Putamen (tissue), 1 donor: ENCODE measurements at places on chromosomes 1 and 21.

DNA sequence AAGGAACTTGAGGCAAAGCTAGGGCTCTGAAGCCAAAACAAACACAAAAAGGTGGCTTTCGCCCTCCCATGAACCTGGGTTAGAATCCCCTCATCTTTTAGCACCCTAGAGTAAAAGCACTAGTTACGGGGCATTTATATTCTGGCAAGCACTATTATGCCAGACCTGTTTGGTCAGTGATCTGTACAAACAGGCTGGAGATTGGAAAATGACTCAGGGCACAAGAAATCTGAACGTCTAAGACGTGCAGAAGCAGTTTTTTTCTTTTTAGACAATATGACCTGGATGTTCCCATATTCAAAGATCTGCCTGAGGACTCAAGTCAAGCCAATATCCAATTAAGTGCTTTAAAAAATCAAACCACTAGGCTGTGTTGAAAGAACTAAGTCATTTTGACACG lies 3.0 kb downstream of the ZNF436 start:
- no peak for DNase-seq

- no peak for DNase-seq
Observed at GRCh38 chr1:113714606-113715269, 44.5 kb downstream of the PHTF1 start.

GRCh38 chr1:63101336-63101735 lies 221.0 kb upstream of the FOXD3 start:
- DNase-seq: no peak

DNA sequence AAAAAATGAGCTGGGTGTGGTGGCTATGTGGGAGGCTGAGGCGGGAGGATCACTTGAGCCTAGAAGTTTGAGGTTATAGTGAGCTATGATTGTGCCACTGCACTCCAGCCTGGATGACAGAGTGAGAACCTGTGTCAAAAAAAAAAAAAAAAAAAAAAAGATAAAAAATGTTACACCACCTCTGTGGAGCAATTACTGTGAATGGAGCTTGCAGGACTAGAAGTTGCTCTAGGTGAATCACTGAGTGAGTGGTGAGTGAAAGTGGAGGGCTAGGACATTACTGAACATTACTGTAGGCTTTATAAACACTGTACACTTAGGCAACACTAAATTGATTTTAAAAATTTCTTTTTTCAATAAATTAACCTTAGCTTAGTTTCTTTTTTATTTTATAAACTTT lies 21.9 kb downstream of the TLCD4 start:
- DNase-seq: no peak

DNA sequence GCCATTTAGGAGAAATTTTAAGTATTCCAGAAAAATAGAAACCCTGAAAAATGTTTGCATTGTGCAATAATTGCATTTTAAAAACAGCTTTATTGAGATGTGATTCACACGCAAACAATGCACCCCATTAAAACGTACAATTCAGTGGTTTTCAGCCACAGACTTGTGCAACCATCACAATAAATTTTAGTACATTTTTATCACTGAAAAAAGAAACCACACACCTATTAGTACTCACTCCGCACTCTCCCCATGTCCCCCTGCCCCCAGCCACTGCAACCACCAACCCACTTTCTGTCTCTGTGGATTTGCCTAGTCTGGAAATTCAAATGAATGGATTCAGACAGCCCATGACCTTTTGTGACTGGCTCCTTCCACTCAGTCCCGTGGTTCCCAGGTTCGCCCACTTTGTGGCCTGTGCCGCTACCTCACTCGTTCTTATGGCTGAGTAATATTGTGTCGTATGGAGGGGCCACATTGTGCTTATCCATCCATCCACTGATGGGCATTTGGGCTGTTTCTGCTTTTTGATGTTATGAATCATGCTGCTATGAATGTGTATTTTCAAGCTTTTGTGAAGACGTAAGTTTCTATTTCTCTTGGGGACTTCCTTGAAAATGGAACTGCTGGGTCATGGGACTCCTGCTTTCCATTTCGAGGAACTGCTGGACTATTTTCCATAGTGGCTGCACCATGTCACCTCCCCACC lies 147.7 kb upstream of the ARHGEF16 start:
- no peak for DNase-seq

DNA sequence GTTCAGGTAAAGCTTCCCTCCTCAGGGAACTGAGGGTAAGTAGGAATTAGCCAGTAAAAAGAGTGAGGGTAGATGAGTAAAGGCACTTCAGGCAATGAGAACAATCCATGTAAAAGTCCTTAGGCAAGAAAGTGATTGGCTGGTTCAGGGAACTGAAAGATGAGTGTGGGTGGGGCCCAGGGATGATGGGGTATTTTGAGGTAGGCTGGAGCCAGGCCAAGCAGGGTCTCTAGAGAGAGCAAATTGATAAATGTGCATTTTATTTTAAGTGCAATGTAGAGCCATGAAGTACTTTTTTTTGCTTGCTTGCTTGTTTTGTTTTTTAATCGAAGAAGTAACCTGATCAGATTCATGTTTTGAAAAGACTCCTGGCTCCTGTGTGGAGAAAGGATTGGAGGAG lies 26.5 kb downstream of the OSBPL9 start:
- no peak for DNase-seq

DNA sequence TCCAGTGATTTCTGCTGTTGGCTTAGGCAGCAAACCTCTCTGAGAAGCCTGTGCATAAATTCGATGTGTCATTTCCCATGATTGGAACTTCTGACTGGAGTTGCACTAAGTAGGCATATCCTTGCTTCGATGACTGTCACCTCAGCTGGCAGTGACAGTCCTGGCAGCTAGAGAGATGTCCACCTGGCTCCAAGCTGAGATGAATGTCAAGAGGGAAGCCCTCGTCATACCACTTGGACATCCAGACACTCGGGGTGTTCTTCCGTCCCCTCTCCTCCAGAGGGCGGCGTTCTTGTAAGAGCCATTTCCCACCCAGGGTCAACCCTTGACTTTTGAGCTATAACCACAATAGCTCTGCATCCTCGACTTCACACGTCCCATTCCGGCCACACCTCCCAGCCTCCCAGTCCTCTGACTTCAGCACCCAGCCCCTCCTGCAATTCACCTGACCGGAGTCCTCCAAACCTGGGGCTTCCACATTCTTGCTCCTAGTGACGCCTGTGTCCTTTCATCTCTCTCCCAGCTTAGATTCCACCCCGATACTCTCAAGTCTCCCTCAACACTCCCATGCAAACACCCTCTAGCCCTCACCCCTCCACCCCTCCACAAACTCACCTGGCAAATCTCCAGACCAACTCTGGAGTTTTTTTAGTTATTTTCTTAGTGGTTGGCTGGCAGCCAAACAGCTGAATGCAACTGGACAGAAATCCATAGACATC lies 17.3 kb downstream of the CA6 start:
- no peak for DNase-seq

GRCh38 chr1:160672789-160673695 lies 26.2 kb upstream of the SLAMF1 start:
- no peak for DNase-seq

- DNase-seq: no peak
Observed at GRCh38 chr21:40813918-40814317, 33.0 kb downstream of the DSCAM start.

DNA sequence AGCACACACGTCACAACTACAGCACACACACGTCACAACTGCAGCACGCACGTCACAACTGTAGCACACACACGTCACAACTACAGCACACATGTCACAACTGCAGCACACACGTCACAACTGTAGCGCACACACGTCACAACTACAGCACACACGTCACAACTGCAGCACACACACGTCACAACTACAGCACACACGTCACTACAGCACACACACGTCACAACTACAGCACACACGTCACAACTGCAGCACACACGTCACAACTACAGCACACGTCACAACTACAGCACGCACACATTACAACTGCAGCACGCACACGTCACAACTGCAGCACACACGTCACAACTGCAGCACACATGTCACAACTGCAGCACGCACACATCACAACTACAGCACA lies 322.6 kb upstream of the AJAP1 start:
- DNase-seq: no peak

- peak; percentile 21 for DNase-seq
Observed at GRCh38 chr1:241834733-241835377, 13.1 kb upstream of the EXO1 start.

DNA sequence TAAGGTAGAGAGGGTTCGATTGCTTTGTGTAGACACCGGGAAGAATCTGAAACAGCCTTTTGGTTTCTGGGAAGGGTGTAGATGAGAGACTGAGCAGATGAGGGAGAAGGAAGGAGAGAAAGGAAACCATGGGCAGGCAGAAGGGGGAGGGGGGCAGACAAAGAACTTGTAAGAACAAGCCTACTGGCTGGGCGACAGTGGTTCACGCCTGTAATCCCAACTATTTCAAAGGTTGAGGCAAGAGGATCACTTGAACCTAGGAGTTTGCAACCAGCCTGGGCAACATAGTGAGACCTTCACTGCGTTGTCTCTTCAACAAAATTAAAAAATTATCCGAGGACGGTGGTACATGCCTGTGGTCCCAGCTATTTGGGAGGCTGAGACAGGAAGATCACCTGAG lies 106.2 kb downstream of the TM2D1 start:
- DNase-seq: no peak

GRCh38 chr1:29459620-29459945 lies 223.3 kb downstream of the PTPRU start:
- DNase-seq: no peak

- DNase-seq: no peak
Observed at GRCh38 chr21:31622397-31622796, 37.1 kb upstream of the SOD1 start.

GRCh38 chr1:77076759-77077158 lies 142.5 kb downstream of the PIGK start:
- no peak for DNase-seq

- no peak for DNase-seq
Observed at GRCh38 chr1:28195780-28196179, 19.3 kb upstream of the PTAFR start.

DNA sequence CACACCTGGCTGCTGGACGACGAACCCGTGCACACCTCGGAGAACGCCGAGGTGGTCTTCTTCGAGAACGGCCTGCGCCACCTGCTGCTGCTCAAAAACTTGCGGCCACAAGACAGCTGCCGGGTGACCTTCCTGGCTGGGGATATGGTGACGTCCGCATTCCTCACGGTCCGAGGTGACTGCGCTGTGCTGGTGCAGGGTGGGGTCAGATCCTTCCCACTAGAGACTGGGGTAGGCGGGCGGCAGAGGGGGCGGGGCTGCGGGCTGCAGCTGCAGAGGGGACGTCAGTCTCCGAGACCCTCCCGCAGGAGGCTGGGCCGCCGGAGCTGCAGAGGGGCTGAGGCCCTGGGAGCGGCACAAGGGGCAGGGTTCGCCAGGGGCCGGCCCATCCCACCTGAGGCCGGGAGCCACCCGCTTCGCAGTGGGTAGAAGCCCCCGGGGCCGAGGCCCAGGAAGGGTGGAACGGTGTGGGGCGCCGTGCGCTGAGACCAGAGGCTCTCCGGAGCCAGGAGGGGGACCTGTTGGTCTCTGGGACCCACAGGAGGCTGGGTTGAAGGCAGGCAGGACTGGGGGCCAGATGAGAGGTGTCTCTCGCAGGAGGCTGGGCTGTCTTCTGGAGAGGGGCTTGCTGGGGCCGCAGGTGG lies 90.6 kb downstream of the TRIM11 start:
- no peak for DNase-seq

GRCh38 chr1:217089361-217090014 lies 366.3 kb upstream of the ESRRG start:
- DNase-seq: peak; percentile 71

- no peak for DNase-seq
Observed at GRCh38 chr1:966135-966703, at the start of gene PLEKHN1. PLEKHN1 (plus strand) TSS chr1:966482; CDS start chr1:966532, 50 bp downstream.

DNA sequence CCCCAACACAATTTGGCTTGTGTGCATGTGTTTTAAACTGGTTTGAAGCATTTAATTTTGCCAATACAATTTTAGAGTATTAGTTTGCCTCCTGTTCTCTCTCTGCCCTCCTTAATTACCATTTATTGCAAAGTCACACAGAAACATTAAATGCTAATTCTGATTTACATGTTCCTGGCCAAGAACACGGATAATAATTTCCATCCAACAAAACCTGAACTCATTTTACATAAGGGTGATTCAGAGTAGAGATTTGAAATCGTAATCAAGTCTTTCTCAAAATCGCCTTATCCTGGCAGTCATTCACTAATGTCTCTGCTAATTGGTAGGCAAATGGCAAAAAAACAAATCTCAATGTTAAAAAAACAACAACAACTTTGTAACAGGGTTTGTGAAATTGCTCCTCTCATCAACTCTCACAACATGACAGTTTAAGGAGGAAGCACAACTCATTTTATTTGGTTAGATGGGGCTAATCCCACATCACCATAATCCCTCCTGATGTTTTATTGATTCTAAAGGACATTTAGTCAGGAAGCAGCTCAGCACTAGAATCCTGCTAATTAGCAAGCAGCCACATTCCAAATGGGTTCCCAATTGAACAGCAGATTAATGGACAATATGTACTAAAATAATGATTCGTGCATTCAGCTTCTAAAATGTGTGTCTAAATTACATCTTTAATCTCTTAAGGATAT lies 55.9 kb downstream of the C1orf87 start:
- no peak for DNase-seq

DNA sequence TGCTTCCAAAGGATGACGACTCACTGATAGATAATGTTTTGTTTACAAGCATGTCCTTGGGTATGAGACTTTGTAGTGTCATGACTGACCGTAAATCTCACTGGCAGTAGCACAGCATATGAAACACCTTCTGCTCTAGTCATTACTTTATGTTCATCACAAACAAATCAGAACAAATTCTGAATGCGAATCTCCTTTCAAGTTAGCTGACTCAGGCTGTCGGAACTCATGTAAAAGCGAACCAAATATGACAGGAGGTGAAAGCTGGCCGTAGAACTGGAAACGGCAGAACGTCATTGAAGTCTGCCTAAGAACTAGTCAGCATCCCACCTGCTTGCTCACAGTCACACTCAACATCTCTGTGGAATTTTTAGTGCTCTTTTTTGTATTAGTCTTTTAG lies 143.9 kb downstream of the RGS7 start:
- DNase-seq: no peak

- no peak for DNase-seq
Observed at GRCh38 chr1:117093870-117094621, 27.5 kb downstream of the TRIM45 start.

- peak; percentile 33 for DNase-seq
Observed at GRCh38 chr1:63198871-63199394, 123.4 kb upstream of the FOXD3 start.

GRCh38 chr1:208300084-208300770 lies 56.0 kb upstream of the PLXNA2 start:
- DNase-seq: no peak

DNA sequence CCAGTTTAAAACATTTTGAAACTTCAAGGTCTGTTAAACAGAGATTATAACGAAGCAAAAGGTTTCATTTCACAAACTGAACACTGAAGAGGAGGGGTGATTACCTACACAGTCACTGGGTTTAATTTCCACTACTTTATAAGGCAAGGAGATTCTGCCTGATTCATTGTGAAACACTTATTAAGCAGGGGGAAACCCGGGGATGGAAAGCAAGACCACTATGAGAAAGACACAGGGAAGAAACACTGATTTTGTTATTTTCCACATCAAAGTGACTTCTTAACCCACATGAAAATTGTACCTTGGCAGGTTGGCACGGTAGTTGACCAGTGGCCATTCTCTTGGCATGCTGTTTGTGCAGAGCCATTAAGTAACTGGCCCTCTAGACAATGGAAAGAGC lies 8.1 kb upstream of the F5 start:
- DNase-seq: no peak
